ENCODE measurements at places on chromosomes 13 and 19. TPM values are rescaled to one million over a fixed set of nuclear protein-coding genes. Genes with fewer than 3 reads are reported as not detected.

CASP14 gene
- not detected for polyA plus RNA-seq

ZNF575 gene
- polyA plus RNA-seq, result 1.1 TPM

ACP7 gene
- not detected for polyA plus RNA-seq

DNA sequence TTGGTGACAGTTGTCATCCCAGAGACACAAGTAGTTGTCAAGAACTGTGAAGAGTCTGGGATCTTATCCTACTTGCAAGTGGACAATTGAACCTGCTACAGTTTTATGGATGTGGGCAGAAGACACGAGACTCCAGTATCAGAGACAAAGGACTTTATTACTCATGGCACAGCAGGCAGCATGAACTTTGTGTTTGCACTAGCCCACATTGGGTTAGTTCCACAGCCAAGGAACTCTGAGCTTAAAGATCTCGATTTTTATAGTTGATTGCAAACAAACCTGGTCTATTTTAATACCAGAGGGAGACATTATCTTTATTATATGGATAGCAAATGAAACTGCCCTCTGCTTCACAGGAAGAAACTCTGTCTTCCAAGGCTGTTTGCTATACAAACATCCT, 16.0 kb upstream of the TPM4 start:
- no peak overlapping the region for H3K4me3 ChIP-seq
- H3K27me3 ChIP-seq, result peaks cover 4% of the 10 kb centered on the region
- no peak overlapping the region for H3K27ac ChIP-seq
- H3K36me3 ChIP-seq, result no peaks in the 10 kb centered on the region

- H3K4me1 ChIP-seq, result no peaks in the 10 kb centered on the region
- no peak overlapping the region for H3K4me3 ChIP-seq
- H3K36me3 ChIP-seq, result no peaks in the 10 kb centered on the region
- no peak for DNase-seq
Measured at GRCh38 chr13:73179650-73180274, 121.0 kb downstream of the KLF5 start.

GRCh38 chr19:49599378-49600295, 8.7 kb downstream of the PRR12 start:
- no peaks in the 10 kb centered on the region for H3K4me1 ChIP-seq
- H3K4me3 ChIP-seq, result no peak overlapping the region
- DNase-seq, result no peak
- H3K27ac ChIP-seq, result no peak overlapping the region
- peaks cover 96% of the 10 kb centered on the region for H3K36me3 ChIP-seq

GRCh38 chr13:31824705-31825517, 85.6 kb downstream of the RXFP2 start:
- no peaks in the 10 kb centered on the region for H3K4me1 ChIP-seq
- no peaks in the 10 kb centered on the region for H3K27me3 ChIP-seq
- no peak for DNase-seq
- no peak overlapping the region for H3K4me3 ChIP-seq
- H3K36me3 ChIP-seq, result no peaks in the 10 kb centered on the region

DNA sequence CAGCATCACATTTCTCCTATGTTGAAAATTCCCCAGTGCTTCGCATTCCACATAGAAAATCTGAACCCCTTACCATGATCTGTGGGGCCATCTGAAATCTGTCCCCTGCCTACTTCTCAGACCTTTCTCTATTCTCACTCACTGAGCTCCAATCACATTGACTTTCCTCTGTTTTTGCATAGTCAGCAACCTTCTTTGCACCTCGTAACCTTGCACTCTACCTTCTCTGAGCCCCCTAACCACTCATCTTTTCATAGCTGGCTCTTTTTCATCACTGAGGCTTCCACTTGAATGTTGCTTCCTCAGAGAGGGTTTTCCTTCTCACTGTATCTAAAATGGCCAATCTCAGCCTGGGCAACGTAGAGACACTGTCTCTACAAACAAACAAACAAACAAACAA, 286.3 kb downstream of the GPC5 start:
- no peak overlapping the region for H3K4me3 ChIP-seq
- H3K4me1 ChIP-seq, result no peaks in the 10 kb centered on the region
- no peak for DNase-seq
- no peak overlapping the region for H3K27ac ChIP-seq

DNA sequence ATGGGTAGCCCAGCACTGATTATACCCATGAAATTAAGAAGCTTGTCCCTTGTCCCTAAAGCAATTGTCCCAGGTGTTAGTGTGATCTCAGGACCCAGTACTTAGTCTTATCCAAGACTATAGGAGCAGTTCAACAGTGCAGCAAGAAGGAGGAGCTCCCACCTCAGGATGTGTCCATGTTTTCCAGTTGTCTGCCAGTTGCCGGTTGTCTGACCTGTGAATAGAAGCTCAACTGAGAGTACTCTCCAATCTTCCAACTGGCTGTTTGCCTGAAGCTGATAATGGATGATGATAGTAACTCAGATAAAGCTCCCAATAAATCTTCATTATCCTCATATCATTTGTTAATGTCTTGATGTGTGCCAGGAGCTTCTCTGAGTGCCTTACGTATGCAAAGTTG, 107.2 kb upstream of the HTR2A start:
- no peak overlapping the region for H3K27ac ChIP-seq
- H3K36me3 ChIP-seq, result no peaks in the 10 kb centered on the region
- H3K27me3 ChIP-seq, result no peaks in the 10 kb centered on the region
- no peaks in the 10 kb centered on the region for H3K4me1 ChIP-seq
- no peak overlapping the region for H3K4me3 ChIP-seq

GRCh38 chr13:45696610-45697226, 5.4 kb upstream of the CBY2 start:
- DNase-seq, result no peak
- H3K4me3 ChIP-seq, result no peak overlapping the region
- no peaks in the 10 kb centered on the region for H3K27me3 ChIP-seq
- no peaks in the 10 kb centered on the region for H3K36me3 ChIP-seq

Data from psoas muscle (tissue), 8 donors.